ENCODE measurements at places on chromosomes 5 and 9.
A peak's percentile ranks its signal among the peaks of the same experiment; 100 is the strongest.

- no peak for DNase-seq
Measured at GRCh38 chr9:132631280-132631679, 38.5 kb downstream of the DDX31 start.

- DNase-seq, result no peak
Measured at GRCh38 chr5:153831973-153832372, 206.7 kb downstream of the FAM114A2 start.

- no peak for DNase-seq
Measured at GRCh38 chr5:143843461-143843860, 31.5 kb downstream of the HMHB1 start.

- peak; percentile 86 for DNase-seq
Measured at GRCh38 chr9:130243015-130243881, 22.3 kb upstream of the HMCN2 start.

- no peak for DNase-seq
Measured at GRCh38 chr9:130304643-130305042, 39.1 kb downstream of the HMCN2 start.

DNA sequence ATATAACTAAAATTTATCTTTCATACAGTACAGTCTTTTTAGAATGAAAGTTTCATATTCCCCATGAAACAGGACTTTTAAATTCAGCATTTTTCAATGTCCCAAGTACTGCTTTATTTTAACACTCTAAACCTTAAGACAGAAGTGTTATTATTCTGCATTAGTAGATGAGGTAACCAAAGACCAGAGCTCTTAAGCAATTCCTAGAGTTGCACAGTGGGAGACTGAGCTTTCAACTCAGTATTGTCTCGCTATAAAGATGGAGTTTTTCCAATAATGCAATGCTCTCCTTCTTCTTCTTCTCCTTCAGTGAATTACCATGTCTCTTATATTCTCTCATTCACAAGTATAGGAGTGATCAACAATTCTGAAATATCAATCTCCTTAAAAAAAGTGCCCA is 479.7 kb downstream of the CETN3 start:
- no peak for DNase-seq

DNA sequence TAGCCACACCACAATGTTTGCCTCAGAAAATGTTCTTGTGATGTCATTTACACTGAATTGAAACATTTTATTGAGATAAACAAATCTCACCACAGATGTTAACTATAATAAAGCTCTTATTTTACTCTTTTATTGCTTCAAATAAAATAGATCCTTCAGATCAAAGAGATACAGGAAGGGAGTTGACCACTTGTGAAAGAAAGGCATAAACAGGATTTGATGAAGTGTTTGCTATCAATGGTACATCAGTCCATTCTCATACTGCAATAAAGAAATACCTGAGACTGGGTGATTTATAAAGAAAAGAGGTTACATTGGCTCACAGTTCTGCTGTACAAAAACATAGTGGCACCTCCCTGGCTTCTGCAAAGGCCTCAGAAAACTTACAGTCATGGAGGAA is 40.2 kb upstream of the OR13F1 start:
- DNase-seq, result no peak

- no peak for DNase-seq
Measured at GRCh38 chr5:92715946-92716520, 865.0 kb downstream of the NR2F1-AS1 start.

- no peak for DNase-seq
Measured at GRCh38 chr5:92380069-92380770, 997.1 kb upstream of the ARRDC3 start.

- no peak for DNase-seq
Measured at GRCh38 chr5:22958462-22959262, 105.5 kb upstream of the CDH12 start.

- no peak for DNase-seq
Measured at GRCh38 chr5:126403876-126404275, 19.3 kb upstream of the GRAMD2B start.

DNA sequence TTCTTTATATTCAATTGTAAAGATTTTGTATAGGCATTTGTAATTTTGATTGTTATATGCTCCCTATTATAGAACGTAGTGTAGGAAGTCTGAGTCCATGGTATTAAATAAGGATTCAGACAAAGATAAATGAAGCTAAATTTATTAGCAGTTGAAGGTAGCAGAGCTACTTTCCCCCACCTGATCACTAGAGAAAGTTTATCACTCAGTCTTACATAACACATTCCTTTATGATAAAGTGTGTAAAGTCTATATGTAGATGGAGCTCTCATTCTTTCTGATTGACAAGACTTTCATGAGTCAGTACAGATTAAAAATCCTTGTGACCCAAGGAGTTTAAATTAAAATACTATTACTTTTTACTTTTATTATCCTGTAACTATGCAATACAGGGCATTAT is 2.3 kb upstream of the MIER3 start:
- DNase-seq, result no peak

GRCh38 chr5:137360607-137361006 is 138.5 kb downstream of the SPOCK1 start:
- DNase-seq, result no peak

DNA sequence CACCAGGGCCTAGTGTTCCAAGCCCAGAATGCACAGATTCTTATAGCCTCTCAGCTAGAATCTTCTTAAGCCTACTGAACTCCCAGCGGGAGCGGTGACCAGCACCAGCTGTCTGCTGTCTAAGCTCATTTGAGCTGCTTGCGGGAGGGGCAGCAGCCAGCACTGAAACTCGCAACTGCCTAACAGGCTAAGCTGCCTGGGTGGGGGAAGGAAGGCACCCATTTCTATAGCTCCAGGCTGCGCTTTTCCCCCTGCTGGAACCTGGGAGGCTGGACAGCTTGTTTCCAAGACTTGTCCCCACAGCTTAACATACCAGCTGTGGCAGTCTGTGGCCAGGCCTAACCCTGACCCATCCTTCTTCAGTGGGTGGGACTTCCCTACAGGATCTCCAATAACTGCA is 512.9 kb downstream of the EFNA5 start:
- DNase-seq, result no peak

DNA sequence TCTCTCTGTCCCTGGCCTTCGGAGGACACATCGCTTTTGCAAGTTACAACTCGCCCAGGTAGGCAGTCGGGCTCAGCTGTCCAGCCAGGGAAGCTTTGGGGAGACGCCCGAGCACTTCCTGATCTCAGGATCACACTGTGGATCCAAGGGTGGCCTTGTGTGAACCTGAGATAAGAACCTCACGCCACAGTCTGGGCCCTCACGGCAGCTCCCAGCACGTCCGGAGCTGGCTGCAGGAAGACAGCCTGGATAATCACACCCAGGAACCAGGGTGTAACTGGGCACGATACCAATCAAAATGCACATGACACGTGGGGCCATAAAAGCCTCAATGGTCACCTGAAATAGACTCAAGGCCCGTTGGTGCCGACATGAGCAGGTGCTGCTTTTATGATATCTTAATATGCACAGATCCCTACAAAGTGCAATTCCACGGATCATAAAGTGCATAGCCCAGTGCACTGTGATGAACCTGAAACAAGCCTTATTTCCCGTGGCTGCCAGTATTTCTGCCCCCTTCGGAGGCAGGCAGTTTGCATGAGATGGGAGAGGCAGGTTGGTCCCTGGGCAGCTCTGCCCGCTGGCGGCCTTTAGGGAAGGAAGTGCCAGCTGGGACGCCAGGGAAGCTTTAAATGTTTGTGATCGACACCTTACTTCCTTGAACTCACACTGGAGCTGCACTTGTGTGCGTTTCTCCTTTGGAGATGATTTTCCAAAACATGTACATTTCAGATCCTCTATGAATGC is 14.5 kb downstream of the SLC6A18 start:
- no peak for DNase-seq

DNA sequence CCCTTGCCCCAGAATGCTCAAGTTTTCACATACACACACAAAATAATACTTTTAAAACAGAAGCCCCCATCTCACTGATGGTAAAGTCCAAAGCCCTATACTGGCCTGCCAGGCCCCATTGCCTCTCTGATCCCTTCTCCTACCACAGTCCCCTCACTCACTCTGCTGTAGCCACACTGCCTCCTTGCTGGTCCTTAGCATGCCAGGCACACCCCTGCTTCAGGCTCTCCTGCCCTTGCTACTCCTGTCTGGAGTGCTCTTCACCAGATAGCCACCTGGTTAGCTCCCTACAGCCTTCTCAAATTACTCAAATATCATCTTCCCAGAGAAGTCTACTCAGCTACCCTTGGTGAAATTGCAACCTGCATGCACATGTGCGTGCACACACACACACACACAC is 177.5 kb downstream of the C5orf15 start:
- no peak for DNase-seq

GRCh38 chr5:169828385-169828784 is 151.9 kb downstream of the INSYN2B start:
- no peak for DNase-seq

DNA sequence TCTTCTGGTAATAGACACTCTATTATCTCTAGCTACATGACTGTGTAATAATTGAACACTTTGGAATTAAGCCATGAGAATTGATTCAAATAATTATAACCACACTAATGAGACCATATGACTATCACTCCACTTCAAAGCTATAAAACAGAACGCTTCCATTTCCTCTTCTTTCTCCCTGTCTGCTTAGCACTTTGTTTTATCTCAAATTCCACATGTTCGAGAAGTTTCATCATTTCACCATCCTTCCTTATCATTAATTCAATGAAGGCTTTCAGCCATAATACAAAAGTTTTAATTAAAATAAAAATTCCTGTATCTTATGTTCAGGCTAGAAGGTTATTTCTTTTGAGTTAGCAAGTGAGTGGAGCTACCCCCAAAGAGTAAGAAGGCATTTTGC is 7.4 kb upstream of the DCTN4 start:
- DNase-seq, result no peak

DNA sequence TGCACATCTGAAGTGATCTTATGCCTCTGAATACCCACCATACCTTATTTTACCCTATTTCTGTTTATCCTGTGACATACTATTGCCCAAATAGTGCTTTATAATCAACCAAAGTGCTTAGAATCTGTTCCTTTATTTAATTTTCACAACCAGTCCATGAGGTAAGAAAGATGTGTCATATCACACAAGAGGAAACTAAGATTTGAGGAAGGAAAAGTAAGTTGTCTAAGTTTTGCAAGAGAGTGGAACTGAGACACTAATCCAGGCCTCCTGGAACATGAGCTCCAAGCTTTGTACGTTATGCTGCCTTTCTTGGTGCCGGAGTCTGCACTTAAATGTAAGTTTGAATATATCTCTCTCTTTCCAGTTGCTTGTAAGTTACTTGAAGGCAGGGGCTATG is 17.2 kb downstream of the KDM3B start:
- no peak for DNase-seq

- no peak for DNase-seq
Measured at GRCh38 chr5:144941004-144941403, 770.3 kb downstream of the KCTD16 start.

- no peak for DNase-seq
Measured at GRCh38 chr5:176979669-176980068, 26.9 kb downstream of the UIMC1 start.

- DNase-seq, result no peak
Measured at GRCh38 chr9:133465984-133466383, 6.2 kb downstream of the CACFD1 start.

DNA sequence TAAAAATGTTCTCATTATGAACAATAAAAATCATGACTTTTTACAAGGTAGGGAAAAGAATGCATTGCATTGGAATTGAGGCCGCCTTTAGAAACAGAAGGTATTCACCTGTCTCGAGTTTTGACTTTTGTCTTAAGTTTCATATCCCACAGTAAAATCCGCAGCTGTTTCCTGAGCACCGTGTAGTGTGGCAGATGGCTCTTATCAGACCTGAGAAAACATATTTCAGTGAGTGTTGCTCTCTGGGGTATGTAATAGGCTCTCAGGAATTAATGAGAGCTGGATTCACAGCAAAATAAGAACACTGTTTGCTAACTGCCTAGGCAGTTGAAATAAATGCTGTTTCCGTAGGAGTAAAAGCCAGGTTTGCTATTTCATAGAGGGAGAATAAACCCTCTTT is 221.4 kb downstream of the CFAP90 start:
- DNase-seq, result no peak

DNA sequence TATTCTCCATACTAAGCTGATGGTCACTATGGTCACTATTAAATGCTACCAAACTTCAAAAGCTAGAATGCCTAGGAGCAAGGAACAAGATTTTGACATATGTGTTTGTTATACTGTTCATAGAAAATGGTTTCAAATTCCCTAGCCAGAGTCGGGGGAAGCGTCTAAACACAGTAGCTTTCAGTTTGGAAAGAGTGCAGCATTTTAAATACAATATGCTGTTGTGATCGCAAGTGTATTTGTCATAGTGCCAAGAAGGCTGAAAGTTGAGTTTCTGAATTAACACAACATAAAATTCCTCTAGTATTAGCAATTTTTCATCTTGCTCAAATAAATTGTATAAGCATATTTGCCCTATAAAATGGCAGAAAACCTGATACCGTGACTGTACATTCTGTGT is 280.4 kb downstream of the ZNF608 start:
- DNase-seq, result no peak

GRCh38 chr5:115952588-115952987 is 9.7 kb upstream of the LVRN start:
- DNase-seq, result no peak

- DNase-seq, result no peak
Measured at GRCh38 chr9:93651521-93651950, 75.2 kb downstream of the PHF2 start.

- no peak for DNase-seq
Measured at GRCh38 chr5:140785905-140786686, at the start of gene PCDHA1. TSS of gene PCDHA1 (plus strand) at chr5:140786140.

GRCh38 chr5:100161868-100162267 is 373.3 kb upstream of the FAM174A start:
- DNase-seq, result no peak

- DNase-seq, result peak; percentile 3
Measured at GRCh38 chr5:81631124-81631523, 119.8 kb downstream of the SSBP2 start.

- DNase-seq, result no peak
Measured at GRCh38 chr9:113928269-113928668, 52.2 kb downstream of the ZNF618 start.

DNA sequence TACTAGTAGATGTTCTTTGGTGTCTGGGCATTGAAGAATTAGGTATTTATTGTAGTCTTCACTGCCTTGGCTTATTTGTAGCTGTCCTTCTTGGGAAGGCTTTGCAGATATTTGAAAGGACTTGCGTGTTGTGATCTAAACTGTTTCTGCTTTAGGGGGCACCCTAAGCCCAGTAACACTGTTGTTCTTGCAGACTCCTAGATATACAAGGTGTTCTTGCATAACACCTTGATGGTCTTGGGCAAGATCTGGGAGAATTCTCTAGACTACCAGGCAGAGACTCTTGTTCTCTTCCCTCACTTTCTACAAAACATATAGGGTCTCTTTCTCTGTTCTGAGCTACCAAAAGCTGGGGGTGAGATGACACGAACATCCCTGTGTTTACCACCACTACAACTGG is 179.1 kb downstream of the FAM170A start:
- DNase-seq, result no peak

GRCh38 chr9:103167530-103167929 is 172.4 kb downstream of the CYLC2 start:
- no peak for DNase-seq

GRCh38 chr9:98241357-98242300 is 13.8 kb downstream of the TBC1D2 start:
- DNase-seq, result no peak
